Keratinocyte (primary cell): ENCODE measurements at places on chromosomes 7 and 10. TPM values are rescaled to one million over a fixed set of nuclear protein-coding genes. Genes with fewer than 3 reads are reported as not detected.

GRCh38 chr7:130931423-130931822 lies 197.4 kb upstream of the KLF14 start:
- no peak for DNase-seq

The PEX1 gene
- polyA plus RNA-seq = 8.2 to 17.4 TPM (median 13.0 TPM) in 3 replicates

DNA sequence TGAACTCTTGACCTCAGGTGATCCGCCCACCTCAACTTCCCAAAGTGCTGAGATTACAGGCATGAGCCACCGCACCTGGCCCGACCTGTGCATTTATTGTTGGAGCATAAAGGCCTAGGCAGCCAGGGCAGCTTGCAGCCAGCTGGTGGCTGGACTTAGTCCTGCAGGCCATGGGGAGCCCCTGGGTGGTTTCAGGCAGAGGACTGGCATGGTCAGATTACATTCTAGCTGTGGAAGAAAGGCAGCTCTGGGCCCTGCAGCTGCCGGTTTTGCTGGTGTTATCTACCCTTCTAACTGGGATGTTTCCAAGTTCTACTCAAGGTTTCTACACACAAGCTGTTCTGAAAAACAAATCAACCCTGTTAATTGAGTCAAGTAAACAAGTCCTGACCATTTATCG lies 22.7 kb upstream of the MKRN1 start:
- DNase-seq = no peak

DNA sequence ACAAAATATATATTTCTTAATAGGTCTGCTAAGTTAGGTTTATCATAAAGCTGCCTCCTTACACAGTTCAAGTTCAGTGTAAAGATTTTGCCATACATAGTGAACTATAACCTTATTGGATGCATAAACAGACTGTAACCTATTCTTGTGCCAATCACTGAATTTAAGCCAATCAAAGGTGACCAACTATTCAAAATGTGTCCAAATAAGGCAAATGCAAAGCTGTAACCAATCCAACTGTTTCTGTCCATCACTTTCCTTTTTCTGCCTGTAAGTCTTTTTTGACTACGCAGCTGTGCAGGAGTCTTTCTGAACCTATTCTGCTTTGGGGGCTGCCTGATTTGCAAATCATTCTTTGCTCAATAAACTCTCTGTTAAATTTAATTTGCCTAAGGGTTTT lies 11.6 kb upstream of the DNMBP start:
- no peak for DNase-seq

DNA sequence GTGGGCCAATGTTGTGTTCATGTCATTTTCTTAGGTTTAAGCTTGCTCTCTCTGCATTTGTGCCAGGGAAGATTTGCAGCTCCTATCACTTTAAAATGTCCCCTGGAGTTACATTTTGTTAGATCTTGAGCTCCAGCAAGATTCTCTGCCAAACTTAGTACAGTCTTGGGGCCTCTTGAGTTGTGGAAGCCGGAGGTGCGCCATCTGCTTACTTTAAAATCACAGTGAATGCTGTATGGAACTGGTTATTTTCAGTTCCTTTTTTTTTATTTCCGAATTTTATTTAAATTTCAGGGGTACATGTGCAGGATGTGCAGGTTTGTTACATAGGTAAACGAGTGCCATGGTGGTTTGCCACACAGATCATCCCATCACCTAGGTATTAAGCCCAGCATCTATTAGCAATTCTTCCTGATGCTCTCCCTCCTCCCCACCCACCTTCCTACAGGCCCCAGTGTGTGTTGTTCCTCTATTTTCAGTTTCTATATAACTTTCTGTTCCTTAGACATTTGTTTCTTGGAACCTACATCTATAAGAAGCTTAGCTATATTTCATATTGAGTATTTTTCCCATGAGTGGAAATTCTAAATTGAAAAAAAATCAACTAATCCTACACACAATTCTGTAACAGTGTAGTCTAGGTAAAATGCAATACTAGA lies 114.4 kb upstream of the CREB5 start:
- no peak for DNase-seq

- DNase-seq = no peak
Measured at GRCh38 chr10:45585131-45585530, 87.4 kb downstream of the ZFAND4 start.

The ANXA8L1 gene
- polyA plus RNA-seq = 495 to 686 TPM (median 516 TPM) in 3 replicates

GRCh38 chr7:158997471-158997870 lies 141.1 kb downstream of the DYNC2I1 start:
- no peak for DNase-seq

The SMKR1 gene
- polyA plus RNA-seq = 0.23 to 0.81 TPM (median 0.76 TPM) in 3 replicates

- DNase-seq = no peak
Measured at GRCh38 chr10:110448682-110449418, 48.9 kb upstream of the DUSP5 start.

The NRCAM gene
- polyA plus RNA-seq = 4.0 to 5.2 TPM (median 4.3 TPM) in 3 replicates

DNA sequence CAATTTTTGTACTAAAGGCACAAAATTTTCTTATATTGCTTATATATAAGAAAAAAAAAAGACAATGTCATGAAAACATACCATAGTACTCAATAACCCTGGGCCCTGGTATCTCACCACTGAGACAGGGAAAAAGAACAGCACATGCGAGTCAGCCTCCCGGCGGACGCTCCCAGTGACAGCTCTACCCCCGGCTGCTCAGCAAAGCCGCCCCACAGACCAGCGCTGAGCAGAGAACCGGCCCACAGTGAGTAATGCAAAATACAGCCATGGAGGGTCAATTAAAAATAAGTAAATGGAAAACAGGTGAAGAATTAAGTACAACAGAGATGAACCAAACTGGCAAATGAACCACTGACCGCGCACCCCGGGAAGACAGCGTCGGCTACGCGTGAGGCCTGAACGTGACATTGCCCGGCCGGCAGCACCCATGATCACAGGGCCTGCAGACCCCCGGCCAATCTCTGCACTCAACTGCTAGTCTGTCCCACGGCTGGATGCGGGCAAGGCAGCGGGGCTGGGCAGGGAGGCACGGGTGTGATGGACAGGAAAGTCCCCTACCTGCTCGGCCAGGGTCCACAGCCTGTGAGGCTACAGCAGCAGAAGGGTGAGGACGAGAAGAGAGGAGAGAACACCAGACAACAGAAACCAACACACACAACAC lies 175.9 kb downstream of the ZMYND11 start:
- DNase-seq = no peak

DNA sequence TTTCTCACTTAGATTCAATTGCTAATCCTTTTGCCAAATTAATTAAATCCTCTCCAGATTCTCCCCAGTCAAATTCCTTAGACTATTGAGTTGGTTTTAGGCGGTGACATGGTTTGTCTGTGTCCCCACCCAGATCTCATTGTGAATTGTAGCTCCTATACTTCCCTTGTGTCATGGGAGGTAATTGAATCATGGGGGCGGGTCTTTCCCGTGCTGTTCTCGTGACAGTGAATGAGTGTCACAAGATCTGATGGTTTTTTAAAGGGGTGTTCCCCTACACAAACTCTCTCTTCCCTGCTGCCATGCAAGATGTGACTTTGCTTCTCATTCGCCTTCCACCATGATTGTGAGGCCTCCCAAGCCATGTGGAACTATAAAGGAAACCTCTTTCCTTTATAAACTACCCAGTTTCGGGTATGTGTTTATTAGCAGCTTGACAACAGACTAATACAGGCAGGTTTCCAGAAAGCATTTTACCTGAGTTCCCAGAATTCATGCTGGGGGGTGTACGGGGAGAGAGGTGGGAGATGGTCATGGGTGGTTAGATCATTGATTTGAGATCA lies 44.7 kb upstream of the GARS1 start:
- DNase-seq = no peak

DNA sequence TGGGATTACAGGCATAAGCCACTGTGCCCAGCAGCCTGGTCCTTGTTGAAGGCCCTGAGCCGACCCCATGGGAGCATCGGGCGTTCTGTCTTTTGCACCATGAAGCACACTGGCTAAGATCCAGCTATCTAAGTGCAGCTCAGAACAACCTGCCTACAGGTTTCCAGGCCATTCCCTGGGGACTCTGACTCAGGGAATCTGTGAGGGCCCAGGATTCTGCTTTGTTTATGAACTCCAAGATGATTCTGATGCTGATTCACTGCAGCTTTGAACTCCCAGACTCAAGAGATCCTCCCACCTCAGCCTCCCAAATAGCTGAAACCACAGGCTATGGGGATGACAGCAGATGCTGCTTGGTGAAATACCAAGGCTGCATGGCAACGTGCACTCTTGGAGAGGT lies 30.2 kb downstream of the NPTX2 start:
- DNase-seq = no peak

The JAKMIP3 gene
- 0.02 to 0.06 TPM (median 0.05 TPM) in 3 replicates for polyA plus RNA-seq

The HYAL4 gene
- 0.25 to 0.39 TPM (median 0.26 TPM) in 3 replicates for polyA plus RNA-seq

The RINT1 gene
- polyA plus RNA-seq = 14.8 to 23.6 TPM (median 17.4 TPM) in 3 replicates

The UCMA gene
- not detected in 3 replicates for polyA plus RNA-seq

- no peak for DNase-seq
Measured at GRCh38 chr7:138816650-138817049, 18.7 kb upstream of the ATP6V0A4 start.

DNA sequence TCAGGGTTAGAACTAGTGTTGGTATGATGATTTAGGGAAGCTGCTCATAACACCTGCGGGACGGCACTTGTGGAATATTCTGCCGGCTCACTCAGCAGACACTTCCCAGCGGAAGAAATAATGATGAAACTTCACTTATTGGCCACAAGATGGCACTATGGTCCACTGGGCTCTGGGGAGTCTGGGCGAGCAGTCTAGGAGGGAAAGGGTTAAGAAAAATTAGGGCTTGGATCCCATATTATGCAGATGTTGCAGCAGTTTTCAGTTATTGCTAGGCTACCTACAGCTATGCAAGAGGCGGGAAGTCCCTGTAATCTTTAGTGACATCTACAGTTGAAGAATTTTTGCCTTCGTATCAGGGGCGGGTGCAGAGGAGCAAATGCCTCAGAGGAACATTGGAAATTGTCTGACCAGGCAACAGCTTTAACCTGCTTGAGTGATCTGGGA lies 238.7 kb upstream of the PRSS58 start:
- DNase-seq = no peak

GRCh38 chr7:129343099-129343700 lies 91.0 kb upstream of the STRIP2 start:
- no peak for DNase-seq

The MYL10 gene
- not detected in 3 replicates for polyA plus RNA-seq

- no peak for DNase-seq
Measured at GRCh38 chr10:5543623-5544022, 18.9 kb downstream of the CALML3 start.

GRCh38 chr10:69004821-69005220 lies 16.2 kb downstream of the KIFBP start:
- no peak for DNase-seq

DNA sequence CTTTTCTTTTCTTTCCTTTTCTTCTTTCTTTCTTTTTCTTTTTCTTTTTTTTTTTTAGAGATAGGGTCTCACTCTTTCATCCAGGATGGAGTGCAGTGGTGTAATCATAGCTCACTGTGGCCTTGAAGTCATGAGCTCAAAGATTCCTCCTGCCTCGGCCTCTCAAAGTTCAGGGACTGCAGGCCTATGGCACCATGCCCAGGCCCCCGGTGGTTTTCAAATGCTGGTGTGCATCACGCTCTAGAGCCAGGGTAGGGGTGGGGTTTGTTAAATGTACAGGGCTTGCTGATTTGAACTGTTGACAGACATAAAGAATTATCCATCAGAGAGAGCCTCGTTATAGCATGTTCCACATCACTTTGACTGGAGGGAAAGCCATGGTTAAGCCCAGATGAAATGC lies 5.8 kb downstream of the MINDY4 start:
- no peak for DNase-seq

The OLAH gene
- 0.31 to 0.54 TPM (median 0.40 TPM) in 3 replicates for polyA plus RNA-seq

The NPSR1 gene
- not detected in 3 replicates for polyA plus RNA-seq

The TNS3 gene
- 3.9 to 5.7 TPM (median 5.3 TPM) in 3 replicates for polyA plus RNA-seq

DNA sequence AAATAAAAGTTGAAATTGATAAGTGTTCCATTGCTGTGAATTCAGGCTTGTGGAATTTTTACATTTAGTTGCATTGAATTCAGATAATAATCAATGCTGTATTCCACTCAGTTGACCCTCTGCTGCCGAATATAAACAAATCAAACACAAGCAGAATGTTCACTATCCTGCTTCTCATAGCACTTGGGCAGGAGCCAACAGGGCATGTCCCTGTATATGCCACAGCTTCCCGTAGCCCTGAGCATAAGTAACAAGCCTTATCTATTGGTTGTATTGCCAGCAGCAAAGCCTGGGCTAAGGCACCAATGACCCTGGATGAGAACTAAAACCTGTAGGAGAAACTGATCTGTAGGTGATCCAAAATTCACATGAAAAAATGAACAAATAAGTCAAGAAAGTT lies 145.9 kb downstream of the ARHGAP12 start:
- DNase-seq = no peak

- no peak for DNase-seq
Measured at GRCh38 chr10:72334825-72335393, 19.8 kb downstream of the DNAJB12 start.

The TMEM229A gene
- not detected in 3 replicates for polyA plus RNA-seq

DNA sequence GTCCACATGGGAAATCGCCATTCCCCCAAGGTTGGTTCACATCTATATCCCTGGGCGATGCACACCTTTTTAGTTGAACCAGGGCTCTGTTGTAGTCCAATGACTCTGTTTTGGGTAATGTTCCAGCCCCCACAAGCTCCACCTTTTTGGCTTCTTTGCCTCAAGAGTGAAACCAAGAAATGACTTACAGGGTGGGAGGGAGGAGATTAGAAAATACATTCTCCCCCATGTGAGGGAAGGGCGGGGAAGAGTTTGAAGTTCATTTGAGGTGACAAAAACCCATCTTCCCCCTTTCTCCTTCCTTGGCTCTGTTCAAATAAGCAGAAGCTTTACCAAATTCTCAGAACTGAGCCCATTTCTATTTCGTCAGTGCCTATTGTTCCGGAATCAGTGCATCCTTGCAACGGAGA lies 82.8 kb downstream of the GATA3 start:
- DNase-seq = no peak

DNA sequence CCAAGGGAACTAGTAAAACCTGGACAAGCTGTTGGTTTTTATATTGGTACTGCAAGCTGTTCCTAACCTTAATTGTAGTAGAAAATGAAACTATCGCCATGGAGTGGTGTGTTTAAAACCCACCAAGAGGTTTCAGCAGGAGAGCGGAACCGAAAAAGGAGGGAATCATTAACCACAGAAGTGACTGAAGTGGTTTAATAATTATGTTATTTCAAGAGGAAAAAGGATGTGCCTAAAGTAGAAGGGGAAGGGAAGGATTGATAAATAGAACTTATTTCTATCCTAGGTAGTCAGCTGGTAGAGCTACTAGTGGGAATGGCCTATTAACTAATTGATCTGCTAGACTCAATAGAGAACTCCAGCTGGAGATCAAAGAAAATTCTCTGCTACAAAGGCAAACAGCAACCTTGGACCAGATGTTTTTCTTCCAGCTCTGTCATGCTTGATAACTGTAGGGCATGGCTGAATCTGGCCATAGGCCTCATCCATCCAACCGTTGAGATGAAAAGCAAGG lies 91.8 kb downstream of the BAMBI start:
- DNase-seq = no peak

DNA sequence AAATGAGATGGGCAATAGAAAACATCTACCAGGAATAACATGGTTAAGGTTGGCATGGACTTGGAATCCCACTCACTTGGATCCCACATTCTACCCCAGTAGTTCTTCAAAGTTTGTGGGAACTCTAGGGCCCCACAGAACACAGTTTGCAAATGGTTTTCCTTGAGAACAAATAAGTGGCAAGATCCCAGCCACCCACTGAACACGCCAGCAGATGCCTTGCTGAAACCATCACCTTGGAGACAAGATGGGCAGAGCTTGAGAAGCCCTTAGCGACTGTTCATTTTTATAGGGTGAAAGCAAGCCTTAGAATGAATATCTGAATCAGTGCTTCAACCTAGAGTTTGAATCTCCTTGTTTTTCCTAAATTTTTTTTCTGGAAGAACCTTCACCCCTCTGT lies 349.1 kb downstream of the RPS24 start:
- no peak for DNase-seq

The SLC39A12 gene
- polyA plus RNA-seq = 0.03 to 0.13 TPM (median 0.07 TPM) in 3 replicates

The KCNMA1 gene
- 5.0 to 6.8 TPM (median 6.3 TPM) in 3 replicates for polyA plus RNA-seq
